ENCODE measurements at places on chromosomes 5 and 9.

DNA sequence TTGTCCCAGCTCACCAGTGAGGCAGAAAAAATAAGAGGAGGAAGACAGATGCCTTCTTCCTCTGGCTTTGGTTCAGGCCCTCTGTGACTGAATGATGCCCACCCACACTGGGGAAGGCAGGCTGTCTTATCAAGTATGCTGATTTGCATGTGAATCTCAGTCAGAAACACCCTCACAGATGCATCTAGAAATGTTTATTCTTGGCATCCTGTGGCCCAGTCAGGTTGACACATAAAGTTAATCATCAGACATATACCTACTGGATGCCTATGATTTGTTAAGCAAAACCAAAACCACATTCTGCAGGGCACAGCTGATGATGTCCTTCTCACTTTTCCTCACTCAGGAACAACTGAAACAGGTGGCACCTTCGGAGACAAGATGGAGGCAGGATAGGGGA lies 243.4 kb upstream of the KCNN2 start:
- H3K4me1 ChIP-seq = no peaks in the 10 kb centered on the region
- no peak overlapping the region for H3K27ac ChIP-seq
- H3K4me3 ChIP-seq = no peak overlapping the region
- no peak for DNase-seq

DNA sequence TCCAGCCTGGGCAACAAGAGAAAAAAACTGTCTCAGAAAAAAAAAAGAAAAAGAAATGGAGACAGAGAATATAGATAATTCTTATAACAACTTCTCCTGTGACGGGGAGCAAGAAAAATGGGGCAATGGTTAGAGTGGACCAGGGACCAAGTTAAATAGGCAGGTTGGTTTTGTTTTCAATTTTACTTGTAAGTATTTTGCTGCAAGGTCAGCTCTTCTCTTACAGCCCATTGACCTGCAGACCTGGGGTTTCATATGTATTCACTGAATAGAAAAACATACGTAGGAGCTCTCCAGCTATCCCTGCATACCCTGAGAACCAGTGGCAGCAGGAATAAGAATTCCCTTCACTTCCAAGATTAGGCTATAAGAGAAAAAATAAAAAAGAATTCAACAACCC lies 29.2 kb upstream of the IL13 start:
- H3K27ac ChIP-seq = no peak overlapping the region
- H3K4me1 ChIP-seq = no peaks in the 10 kb centered on the region
- H3K27me3 ChIP-seq = no peaks in the 10 kb centered on the region
- DNase-seq = no peak
- H3K36me3 ChIP-seq = peaks cover 9% of the 10 kb centered on the region

DNA sequence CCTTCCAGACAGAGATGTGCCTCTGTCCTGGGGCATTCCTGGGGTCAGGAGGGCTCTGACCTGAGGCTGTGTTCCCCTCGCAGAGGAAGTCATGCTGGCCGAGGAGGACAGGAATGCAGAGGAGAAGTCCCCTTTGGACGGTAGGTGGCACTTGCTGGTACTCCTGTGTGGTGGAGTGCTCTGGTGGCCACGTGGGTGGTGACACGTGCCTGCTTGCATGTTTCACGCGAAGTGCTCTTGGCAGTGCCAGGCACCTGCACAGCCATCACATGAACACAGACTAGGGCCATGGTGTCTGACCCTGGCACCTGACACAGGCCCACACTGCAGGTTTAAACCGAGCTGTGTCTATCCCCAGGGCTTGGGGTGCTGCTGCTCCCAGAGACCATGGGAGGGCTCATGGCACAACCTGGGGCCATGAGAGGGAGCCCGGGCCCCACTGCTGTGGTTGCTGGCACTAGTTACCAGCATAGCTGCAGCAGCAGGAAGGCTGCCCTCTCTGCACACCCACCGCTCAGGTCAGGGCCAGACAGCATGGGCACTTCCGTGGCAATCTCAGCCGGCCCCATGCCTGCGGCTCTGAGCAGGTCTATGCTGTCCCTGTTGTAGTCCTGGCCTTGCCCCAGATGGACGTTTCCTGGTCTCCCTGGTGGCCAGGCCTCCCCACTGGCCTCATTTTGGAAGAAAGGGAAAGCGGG lies 79.3 kb downstream of the CACNA1B start:
- H3K4me3 ChIP-seq = no peak overlapping the region
- DNase-seq = no peak
- peaks cover 7% of the 10 kb centered on the region for H3K4me1 ChIP-seq
- H3K27ac ChIP-seq = no peak overlapping the region
- H3K27me3 ChIP-seq = no peaks in the 10 kb centered on the region
- H3K36me3 ChIP-seq = peaks cover 70% of the 10 kb centered on the region

- H3K4me3 ChIP-seq = no peak overlapping the region
- DNase-seq = no peak
- H3K4me1 ChIP-seq = no peaks in the 10 kb centered on the region
These were observed 176.6 kb downstream of the GNA14 start for GRCh38 chr9:77471572-77471971.

GRCh38 chr5:14523243-14524034 lies 58.2 kb upstream of the OTULINL start:
- peaks cover 8% of the 10 kb centered on the region for H3K36me3 ChIP-seq
- no peaks in the 10 kb centered on the region for H3K27me3 ChIP-seq
- H3K4me3 ChIP-seq = no peak overlapping the region
- no peak for DNase-seq
- no peaks in the 10 kb centered on the region for H3K4me1 ChIP-seq
- H3K27ac ChIP-seq = no peak overlapping the region

- H3K4me3 ChIP-seq = no peak overlapping the region
- no peak overlapping the region for H3K27ac ChIP-seq
- H3K36me3 ChIP-seq = no peaks in the 10 kb centered on the region
- H3K27me3 ChIP-seq = no peaks in the 10 kb centered on the region
- no peak for DNase-seq
- no peaks in the 10 kb centered on the region for H3K4me1 ChIP-seq
These were observed 7.3 kb upstream of the SMIM3 start for GRCh38 chr5:150771034-150771795.

DNA sequence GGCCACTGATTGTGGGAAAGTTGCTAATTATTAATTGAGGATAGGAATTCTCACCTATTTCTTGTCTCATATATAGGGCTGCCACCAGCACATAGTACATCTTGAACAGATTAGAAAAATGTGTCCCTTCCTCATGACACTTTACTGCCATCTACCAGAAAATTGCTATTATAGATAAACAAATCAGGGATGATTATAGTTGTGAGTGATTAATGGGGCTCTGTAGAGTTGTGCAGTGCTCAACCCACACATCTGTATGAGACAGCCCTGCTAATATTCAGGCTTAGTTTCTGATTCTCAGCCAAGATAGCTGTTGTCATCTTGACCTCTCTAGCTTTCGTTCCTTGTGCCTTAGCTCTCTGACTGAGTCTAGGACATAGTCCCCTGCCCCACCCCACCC lies 373.3 kb downstream of the TLE4 start:
- H3K4me3 ChIP-seq = no peak overlapping the region
- H3K36me3 ChIP-seq = no peaks in the 10 kb centered on the region
- no peak for DNase-seq
- H3K27me3 ChIP-seq = no peaks in the 10 kb centered on the region
- H3K27ac ChIP-seq = no peak overlapping the region
- no peaks in the 10 kb centered on the region for H3K4me1 ChIP-seq

- DNase-seq = no peak
- H3K4me1 ChIP-seq = peaks cover 7% of the 10 kb centered on the region
- no peaks in the 10 kb centered on the region for H3K27me3 ChIP-seq
These were observed 45.6 kb downstream of the S1PR3 start for GRCh38 chr9:89036891-89037290.

DNA sequence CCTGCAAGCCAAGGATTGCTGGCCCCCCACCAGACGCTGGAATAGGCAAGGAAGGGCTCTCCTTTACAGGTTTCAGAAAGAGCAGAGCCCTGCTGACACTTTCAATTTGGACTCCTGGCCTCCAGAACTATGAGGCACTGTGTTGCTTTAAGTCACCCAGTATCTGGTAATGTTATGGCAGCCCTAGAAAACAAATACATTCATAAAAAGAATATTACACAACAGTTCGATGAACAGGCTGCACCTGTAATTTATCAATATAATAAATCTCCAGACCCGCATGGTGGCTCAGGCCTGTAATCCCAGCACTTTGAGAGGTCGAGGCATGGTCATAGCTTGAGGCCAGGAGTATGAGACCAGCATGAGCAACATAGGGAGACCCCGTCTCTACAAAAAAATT lies 7.5 kb downstream of the CMBL start:
- H3K27me3 ChIP-seq = no peaks in the 10 kb centered on the region
- no peak for DNase-seq
- H3K27ac ChIP-seq = no peak overlapping the region
- no peaks in the 10 kb centered on the region for H3K36me3 ChIP-seq
- peaks cover 6% of the 10 kb centered on the region for H3K4me1 ChIP-seq

- H3K27ac ChIP-seq = no peak overlapping the region
- no peak overlapping the region for H3K4me3 ChIP-seq
- no peaks in the 10 kb centered on the region for H3K4me1 ChIP-seq
- no peaks in the 10 kb centered on the region for H3K27me3 ChIP-seq
These were observed 13.9 kb downstream of the ALDOB start for GRCh38 chr9:101421653-101422065.

DNA sequence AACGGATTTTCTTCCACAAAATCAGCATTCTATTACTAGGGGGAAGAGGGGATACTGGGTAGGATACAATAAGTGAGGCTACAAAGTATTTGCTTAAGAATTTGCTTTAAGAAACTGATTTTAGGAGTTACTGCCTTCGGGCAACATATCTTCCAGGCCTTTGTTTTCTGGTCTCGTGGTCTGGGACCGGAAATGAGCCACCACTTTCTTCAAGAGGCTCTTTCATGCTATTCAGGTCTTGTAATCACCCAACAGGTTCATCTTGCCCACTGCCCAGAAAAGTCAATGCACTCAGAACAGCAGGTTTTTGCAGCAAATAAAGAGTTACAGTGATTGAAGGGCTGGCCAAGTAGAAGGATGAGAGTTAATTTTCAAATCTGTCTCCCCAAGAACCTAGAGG lies 6.6 kb upstream of the AOPEP start:
- H3K36me3 ChIP-seq = no peaks in the 10 kb centered on the region
- DNase-seq = no peak
- no peaks in the 10 kb centered on the region for H3K4me1 ChIP-seq
- no peak overlapping the region for H3K27ac ChIP-seq

GRCh38 chr9:5512658-5513452 lies 2.5 kb downstream of the PDCD1LG2 start:
- no peak overlapping the region for H3K27ac ChIP-seq
- no peak for DNase-seq
- no peaks in the 10 kb centered on the region for H3K4me1 ChIP-seq
- no peak overlapping the region for H3K4me3 ChIP-seq
- no peaks in the 10 kb centered on the region for H3K36me3 ChIP-seq
- H3K27me3 ChIP-seq = no peaks in the 10 kb centered on the region

- H3K27me3 ChIP-seq = no peaks in the 10 kb centered on the region
- H3K4me3 ChIP-seq = peak overlapping the region; percentile 9
- DNase-seq = no peak
- H3K27ac ChIP-seq = peak overlapping the region; percentile 98
These were observed 6.4 kb downstream of the ZNF608 start for GRCh38 chr5:124740071-124740470.

DNA sequence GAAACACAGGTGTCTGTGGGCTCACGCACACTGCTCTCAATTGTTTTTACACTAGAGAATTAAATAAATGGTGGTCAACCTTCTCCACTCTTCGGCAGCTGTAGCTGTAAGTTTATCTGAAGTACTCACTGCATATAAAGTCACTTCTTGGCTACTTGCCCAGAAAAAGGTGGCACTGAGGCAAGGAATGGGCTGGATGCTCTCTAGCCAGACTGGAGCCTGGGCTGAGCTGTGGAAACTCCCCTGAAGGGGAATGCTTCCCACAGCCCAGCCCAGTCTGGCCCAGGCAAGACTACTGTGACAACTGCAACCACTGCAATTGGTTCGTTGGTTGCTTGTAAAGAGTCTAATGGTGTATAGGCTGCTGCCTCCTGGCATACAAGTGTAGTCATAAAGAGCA lies 4.5 kb downstream of the LEAP2 start:
- no peak overlapping the region for H3K27ac ChIP-seq
- H3K4me1 ChIP-seq = peaks cover 4% of the 10 kb centered on the region
- H3K4me3 ChIP-seq = no peak overlapping the region
- no peak for DNase-seq

- H3K4me1 ChIP-seq = no peaks in the 10 kb centered on the region
- H3K4me3 ChIP-seq = no peak overlapping the region
- no peaks in the 10 kb centered on the region for H3K36me3 ChIP-seq
- DNase-seq = no peak
- no peak overlapping the region for H3K27ac ChIP-seq
- H3K27me3 ChIP-seq = no peaks in the 10 kb centered on the region
These were observed 1842.5 kb upstream of the CDH9 start for GRCh38 chr5:28880936-28881335.

- no peaks in the 10 kb centered on the region for H3K27me3 ChIP-seq
- no peak overlapping the region for H3K4me3 ChIP-seq
- H3K27ac ChIP-seq = no peak overlapping the region
- peaks cover 10% of the 10 kb centered on the region for H3K36me3 ChIP-seq
- H3K4me1 ChIP-seq = peaks cover 40% of the 10 kb centered on the region
These were observed 36.8 kb downstream of the UBE2QL1 start for GRCh38 chr5:6485441-6485840.

- no peaks in the 10 kb centered on the region for H3K36me3 ChIP-seq
- no peak overlapping the region for H3K27ac ChIP-seq
- H3K4me1 ChIP-seq = no peaks in the 10 kb centered on the region
- no peak for DNase-seq
- H3K4me3 ChIP-seq = no peak overlapping the region
These were observed 54.5 kb downstream of the PRR16 start for GRCh38 chr5:120518581-120518980.

- no peaks in the 10 kb centered on the region for H3K36me3 ChIP-seq
- no peak overlapping the region for H3K27ac ChIP-seq
- H3K4me3 ChIP-seq = no peak overlapping the region
- H3K27me3 ChIP-seq = no peaks in the 10 kb centered on the region
- no peaks in the 10 kb centered on the region for H3K4me1 ChIP-seq
- peak; percentile 21 for DNase-seq
These were observed 15.5 kb upstream of the HSD17B3 start for GRCh38 chr9:96317335-96317980.

DNA sequence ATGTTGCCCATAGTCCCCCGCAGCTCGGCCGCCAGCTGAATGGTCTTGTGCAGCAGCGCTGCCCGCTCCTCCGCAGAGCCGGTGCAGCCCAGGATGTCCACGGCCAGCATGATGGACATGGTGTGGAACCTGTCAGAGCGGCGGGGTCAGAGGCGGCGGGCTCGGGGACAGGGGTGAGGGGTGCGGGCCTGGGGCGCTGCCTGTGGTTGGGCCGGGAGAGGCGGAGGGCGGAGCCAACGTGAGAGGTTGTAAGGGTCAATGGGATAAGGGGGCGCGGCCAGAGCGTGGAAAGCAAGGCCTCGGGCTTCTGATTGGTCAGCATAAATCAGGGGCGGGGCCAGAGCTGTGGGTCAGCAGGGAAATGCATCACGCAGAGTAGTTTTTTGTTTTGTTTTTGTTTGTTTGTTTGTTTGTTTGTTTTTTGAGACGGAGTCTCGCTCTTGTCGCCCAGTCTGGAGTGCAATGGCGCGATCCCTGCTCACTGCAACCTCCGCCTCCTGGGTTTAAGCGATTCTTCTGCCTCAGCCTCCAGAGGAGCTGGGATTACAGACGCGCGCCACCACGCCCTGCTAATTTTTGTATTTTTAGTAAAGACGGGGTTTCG lies 6.8 kb upstream of the TOR2A start:
- peak overlapping the region; percentile 10 for H3K27ac ChIP-seq
- DNase-seq = no peak
- H3K36me3 ChIP-seq = peaks cover 49% of the 10 kb centered on the region
- H3K4me1 ChIP-seq = peaks cover 21% of the 10 kb centered on the region
- H3K4me3 ChIP-seq = peak overlapping the region; percentile 43
- H3K27me3 ChIP-seq = no peaks in the 10 kb centered on the region

Data from spinal cord (tissue), 10 donors.